Left hindlimb (tissue), 1 donor: ENCODE measurements at places on chromosomes 13 and 19.

DNA sequence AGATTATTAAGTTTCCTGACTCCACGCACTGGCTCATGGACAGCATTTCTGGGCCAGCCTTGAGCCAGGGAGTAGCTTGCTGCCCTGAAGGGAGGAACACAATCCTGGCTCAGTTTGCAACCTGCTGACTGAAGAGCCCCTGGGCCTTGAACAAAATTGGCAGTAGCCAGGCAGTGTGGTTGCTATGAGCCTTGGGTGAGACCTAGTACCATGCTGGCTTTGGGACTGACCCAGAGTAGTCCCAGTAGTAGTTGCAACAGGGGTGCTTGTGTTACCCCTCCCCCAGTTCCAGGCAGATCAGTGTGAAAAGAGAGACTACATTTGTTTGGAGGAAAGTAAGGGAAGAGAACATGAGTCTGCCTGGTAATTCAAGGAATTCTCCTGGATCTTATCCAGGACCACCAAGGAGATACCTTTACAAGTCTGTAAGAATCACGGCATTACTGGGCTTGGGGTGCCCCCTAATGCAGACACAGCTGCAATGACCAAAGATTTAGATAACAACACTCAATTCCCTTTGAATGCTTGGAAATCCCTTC is 22.0 kb downstream of the ITGBL1 start:
- no peak for DNase-seq

DNA sequence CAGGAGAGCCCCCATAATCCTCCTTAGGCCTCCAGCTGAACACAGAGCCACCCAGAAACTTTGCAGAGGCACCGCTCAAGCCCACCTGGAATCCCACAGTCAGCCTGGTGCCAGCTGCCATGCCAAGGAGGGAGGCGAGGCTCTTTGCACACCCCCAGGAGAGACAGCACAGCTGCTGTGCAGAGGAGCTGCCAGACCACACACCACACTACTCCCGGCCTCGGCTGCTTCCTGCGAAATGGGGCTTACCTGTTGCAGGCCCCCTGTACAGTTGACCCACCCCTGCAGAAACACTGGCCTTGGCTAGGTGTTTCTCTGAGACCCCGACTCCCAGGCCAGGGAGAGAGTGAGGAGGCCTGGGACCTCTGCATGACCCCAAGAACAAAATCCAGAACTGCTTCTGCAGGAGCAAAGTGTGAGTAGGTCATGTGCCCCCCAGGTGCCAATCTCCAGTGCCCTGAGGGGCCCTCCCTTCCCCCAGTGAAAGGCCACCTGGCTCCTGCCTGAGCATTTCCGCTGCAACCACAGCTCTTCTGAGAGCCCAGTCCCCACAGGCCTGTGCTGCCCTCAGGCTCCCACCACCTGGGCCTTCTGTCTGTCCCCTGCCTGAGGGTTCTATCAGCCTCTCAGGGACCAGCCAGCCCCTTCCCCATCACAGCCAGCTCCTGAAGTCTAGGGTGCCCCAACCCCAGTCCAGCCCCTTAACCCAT is 580.4 kb downstream of the UQCRFS1 start:
- DNase-seq, result no peak

DNA sequence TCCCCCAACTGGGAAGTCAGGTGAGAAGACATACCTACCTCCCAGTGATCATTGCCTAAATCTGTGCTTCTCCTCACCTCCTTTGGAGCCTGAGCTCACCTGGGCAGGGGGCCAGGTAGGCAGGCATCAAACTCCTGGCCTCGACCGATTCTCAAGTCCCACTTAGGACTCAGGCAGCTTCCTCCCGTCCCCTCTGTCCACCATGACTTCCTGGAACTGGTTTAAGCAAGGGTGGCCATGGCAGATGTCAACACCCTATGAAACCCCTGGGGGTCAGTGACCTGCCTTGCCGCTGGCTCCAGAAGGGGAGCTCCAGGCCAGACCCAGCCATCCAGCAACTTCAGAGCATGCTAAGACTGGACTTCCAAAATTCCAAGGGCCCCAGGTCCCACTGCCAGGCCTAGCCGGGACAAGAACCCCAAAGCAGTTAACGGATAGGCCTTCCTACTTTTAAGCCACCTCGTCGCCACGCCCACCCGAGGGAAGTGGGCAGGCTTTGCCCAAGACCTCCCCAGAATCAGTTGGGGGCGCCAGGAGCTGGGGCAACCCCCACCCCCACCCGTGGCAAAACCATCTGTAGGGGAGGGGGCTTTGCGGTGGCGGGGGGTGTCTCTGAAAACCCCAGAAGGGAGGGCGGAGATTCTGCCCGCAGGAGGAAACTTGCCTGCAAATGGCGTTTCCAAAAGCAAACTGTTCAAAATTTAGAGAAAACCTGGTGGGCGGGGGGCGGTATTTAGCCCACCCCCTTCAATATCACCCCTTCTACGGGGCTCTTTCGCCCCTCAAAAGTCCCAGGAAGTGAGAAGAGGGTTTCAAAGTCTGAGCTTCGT is 657 bp downstream of the PLIN3 start:
- DNase-seq, result peak; percentile 63

- DNase-seq, result no peak
Observed at GRCh38 chr13:94345374-94346195, 133.9 kb downstream of the DCT start.

DNA sequence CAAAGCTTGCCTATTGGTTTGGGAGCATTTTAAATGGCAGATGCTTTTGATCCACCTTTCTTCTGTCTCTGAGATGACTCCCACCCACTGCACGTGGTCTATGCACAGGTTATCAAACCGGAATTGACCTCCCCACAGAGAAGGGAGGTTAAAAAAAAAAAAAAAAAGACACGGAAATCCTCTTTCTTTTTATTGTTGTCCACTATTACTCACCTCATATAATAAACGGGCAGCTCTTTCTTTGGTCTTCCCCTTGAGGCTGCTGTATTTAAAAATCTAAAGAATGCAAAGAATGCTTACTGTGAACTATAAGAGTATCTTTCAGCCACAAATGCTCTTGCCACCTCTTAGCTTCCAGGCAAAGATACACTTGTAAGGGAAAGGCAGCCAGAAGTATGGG is 329.7 kb downstream of the NDFIP2 start:
- no peak for DNase-seq

GRCh38 chr13:41654796-41655195 is 197.4 kb downstream of the RGCC start:
- DNase-seq, result no peak

DNA sequence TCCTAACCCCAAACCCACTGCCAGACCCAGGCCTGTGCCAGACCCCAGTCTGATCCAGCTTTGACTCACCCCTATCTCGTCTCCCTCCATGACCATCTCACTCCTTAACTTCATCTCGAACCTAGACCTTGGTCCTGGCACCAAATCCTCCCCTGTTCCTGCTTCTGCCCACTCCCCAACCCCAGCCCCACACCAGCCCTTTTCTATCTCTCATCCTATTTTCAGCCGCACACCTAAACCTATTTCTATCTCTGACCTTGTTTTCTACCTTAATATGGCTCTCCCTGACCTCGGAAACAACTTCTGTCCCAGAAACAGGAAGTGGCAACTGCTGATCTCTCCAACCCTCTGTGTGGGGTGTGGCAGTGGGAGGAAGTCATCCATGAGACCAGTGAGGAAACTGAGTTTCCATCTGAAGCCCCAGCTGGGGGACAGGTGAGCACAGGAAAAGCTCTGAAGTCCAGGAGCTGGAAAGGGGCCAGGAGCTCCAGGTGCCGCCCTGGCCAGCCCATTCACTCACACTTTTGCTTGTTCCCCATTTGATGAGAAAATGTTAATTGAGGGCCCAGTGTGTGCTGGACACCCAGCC is 13.7 kb downstream of the PTH2 start:
- no peak for DNase-seq

DNA sequence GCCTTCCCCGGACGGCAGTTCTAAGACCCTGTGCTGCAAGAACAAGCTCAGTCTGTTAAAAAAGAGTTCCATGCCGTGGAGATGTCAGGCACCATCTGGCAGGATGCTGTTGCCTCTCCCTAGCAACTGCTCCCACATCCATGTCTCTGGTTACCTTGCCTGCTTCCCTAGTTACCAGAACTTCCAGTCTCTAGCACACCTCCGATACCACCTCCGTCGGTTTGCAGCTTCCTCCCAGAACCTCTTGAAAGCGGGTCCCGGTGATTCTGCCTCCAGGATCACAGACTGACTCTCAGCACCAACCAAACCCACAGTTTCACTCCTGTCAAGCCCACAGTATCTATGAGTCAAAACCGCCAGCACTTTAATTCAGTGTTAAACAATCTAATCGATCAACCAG is 55.4 kb downstream of the KCTD12 start:
- DNase-seq, result no peak

- DNase-seq, result no peak
Observed at GRCh38 chr13:29683041-29683440, 87.6 kb upstream of the SLC7A1 start.

GRCh38 chr19:42064432-42064831 is 5.6 kb downstream of the GRIK5 start:
- no peak for DNase-seq

GRCh38 chr13:61770681-61771080 is 355.0 kb upstream of the PCDH20 start:
- DNase-seq, result no peak

DNA sequence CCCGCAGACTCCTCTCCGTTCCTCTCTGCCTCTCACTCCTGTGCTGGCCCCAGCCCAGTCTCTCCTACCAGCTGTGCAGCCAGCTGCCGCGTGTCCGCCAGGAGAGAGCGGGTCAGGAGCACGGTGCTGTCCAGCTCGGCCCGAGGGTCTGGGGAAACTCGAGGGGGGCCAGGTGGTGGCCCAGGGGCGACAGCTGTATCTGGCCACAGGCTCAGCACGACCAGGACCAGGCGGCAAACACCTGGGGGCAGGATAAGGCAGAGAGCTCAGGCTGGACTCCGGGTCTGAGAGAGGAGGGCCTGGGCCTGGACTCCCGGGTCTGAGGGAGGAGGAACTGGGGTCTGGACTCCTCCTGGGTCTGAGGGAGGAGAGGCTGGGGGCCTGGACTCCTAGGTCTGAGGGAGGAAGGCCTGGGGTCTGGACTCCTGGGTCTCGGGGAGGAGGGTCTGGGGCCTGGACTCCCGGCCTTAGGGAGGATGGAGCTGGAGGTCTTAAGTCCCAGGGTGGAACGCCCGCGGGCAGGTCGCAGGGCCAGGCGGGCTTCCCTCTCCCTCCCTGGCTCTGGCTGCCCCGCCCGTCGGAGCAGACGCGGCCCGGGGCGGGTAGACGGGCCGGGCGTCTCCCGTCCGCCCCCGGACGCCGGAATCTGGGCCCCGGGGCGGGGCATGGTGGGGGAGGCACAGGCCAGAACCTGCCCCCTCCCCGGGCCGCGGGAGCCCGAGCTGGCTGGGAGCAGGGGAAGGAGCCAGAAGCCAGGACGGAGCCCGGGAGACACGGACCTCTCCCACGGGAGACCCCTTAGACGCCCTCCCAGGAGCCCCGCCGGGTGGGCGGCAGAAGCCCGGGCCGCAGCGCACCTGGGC is 1.3 kb downstream of the IL11 start:
- DNase-seq, result peak; percentile 53

- DNase-seq, result no peak
Observed at GRCh38 chr13:77874406-77874805, 44.2 kb downstream of the EDNRB start.

DNA sequence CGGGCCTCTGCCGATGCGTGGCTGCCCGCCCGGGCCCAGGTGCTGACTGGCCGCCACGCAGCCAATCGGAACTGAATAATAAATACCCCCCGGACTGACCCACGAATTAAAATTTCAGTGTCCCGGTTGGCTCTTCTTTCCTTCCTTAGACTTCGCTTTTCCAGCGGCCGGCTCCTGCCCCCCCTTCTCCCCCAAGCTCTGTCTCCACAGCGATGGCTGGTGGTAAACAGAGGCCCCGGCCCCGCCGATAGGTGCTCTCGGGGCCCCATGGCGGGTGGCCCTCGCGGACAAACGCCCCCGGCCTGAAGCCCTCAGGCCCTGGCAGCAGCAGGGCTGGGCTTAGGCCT is 2.6 kb downstream of the ZBTB7A start:
- DNase-seq, result no peak

- no peak for DNase-seq
Observed at GRCh38 chr13:84445776-84446175, 563.5 kb upstream of the SLITRK1 start.

GRCh38 chr13:46639033-46639981 is 86.3 kb downstream of the LRCH1 start:
- DNase-seq, result no peak

- no peak for DNase-seq
Observed at GRCh38 chr13:21218351-21219035, 42.0 kb downstream of the MRPL57 start.

GRCh38 chr19:5014941-5015340 is 46.0 kb downstream of the KDM4B start:
- DNase-seq, result no peak

GRCh38 chr13:98460516-98460915 is 116.4 kb downstream of the STK24 start:
- DNase-seq, result no peak

DNA sequence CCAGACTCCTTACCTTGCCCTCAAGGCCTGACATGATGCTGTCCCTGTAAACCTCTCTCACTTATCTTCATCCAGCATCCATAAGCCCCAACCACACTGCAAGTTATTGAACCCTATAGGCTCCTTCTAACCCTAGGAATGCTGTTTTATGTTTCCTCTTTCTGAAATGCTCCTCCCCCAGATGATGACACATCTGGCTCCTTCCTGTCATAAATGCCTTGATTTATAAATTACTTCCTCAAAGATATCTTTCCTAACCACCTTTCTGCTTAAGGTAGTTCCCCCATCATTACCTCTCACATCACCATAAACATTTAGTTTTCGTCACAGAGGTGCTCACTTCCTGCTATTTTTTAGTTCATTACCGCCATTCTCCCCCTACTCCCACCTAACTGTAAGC is 12.3 kb downstream of the RUBCNL start:
- no peak for DNase-seq
